ENCODE measurements at places on chromosomes 2 and 18.

DNA sequence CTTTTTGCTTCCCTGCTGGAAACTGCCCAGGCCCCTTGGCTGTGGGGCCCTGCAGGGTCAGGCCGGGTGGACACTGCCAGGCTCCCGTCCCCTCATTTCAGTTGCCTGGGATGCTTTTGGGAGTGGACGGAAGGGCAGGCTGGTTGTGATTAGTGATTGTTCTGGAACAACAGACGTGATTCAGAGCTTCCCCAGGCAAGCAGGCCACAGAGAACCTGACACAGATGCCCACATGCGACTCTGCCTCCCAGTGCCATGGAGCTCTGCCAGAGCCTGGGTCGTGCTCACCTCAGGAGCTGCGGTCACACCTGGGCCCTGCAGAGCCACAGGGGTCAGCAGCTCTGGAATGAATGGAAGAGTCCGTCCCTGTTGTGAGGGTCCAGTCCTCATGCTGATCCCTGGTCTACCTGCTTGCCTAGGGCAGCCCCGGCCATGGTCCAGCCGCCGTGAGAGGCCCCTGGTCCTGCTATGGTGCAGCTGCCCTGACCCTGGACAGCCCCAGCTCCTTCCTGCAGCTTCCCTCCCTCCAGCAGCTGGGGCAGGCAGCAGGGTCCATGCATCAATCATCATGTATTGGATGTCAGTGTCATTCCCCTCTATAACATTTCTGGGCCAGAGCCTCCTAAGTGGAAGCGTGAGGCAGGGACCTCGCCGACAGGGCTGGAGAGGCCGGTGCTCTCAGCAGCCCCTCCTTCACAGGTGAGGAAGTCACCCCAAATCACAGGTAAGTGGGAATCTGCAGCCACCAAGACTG, 518.6 kb upstream of the MYT1L start:
- no peak for DNase-seq

- DNase-seq, result no peak
These were observed 8.2 kb upstream of the DAPL1 start for GRCh38 chr2:158786897-158787296.

DNA sequence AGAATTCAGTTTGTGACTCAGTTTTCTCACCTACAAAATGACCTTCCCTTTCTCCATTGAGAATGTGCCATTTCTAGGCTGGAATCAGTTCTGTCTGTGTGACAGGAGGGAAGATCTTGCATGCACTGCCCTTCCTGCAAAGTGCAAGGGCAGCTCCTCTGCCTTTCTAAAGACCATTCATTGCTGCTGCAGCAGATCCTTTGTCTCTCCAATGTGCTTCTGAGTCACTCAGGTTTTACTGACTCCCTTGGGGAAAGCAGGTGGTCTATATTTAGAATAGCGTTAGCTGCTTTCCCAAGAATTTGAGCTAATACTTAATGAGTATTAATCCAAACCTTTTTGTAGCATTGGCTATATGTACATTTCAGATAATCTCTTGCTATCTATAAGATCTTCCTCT, 62.5 kb downstream of the DAW1 start:
- DNase-seq, result no peak

DNA sequence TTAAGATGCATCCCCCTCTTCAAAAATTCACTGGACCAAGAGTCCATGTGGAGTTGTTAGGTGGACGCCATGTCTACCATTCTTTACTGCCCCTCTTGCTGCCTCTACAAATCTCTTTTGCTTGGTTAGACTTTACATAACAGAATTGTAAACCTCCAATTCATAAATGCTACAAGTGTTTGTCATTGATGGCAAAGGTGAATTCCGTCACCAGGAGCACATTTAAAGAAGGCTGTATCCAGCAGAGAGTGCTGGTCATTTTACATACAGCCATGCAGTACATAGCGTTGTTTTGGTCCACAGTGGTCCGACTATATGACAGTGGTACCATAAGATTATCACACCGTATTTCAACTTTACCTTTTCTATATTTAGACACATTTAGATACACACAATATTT, 274.5 kb downstream of the MYCN start:
- no peak for DNase-seq

GRCh38 chr18:48336332-48336731, 72.9 kb downstream of the ZBTB7C start:
- DNase-seq, result no peak

GRCh38 chr2:238921681-238922319, 73.9 kb downstream of the TWIST2 start:
- DNase-seq, result no peak

DNA sequence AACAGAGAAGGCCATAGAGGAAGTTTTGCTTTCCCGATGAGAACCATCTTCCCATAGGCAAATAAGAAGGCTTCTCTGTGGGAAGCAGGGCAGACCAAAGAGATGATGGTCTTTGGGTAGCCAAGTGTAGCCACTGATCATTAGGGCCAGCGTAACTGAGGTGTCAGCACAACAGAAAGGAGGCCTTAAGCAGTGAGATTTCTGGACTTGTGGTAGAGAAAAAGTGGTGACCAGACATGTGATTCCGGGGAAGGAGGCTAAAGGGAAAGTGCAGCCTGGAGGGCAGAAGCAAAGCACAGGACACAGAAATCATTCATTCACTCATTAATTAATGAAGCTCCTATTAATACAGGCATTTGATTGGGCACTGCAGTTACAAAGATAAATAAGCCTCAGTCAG, 15.4 kb downstream of the EVA1A start:
- DNase-seq, result no peak

DNA sequence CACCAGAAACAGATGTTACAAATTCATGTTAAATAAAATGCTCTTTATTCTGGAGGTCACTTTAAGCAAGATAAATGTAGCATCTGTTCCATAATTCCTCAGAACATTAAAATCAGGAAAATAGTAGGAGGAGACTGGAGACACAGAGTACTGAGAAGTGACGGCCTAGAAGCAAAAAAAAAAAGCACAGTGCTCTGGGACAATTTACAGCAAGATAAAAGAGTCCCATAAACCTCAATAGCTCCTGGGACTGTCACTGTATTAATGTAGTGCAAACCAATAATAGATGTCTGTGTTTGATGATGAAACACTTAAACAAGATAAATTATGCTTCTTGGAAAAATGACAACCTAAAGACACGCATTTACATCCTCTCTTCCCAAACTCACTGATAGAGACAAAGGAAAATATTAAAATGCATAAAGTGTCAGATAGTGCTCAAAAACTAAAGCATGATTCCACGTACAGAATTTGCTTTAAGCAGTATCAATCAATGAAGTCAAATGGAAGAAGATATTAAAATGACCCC, 338.8 kb upstream of the REG3G start:
- no peak for DNase-seq

- DNase-seq, result no peak
These were observed 616.7 kb downstream of the TDRD15 start for GRCh38 chr2:21740484-21740883.

DNA sequence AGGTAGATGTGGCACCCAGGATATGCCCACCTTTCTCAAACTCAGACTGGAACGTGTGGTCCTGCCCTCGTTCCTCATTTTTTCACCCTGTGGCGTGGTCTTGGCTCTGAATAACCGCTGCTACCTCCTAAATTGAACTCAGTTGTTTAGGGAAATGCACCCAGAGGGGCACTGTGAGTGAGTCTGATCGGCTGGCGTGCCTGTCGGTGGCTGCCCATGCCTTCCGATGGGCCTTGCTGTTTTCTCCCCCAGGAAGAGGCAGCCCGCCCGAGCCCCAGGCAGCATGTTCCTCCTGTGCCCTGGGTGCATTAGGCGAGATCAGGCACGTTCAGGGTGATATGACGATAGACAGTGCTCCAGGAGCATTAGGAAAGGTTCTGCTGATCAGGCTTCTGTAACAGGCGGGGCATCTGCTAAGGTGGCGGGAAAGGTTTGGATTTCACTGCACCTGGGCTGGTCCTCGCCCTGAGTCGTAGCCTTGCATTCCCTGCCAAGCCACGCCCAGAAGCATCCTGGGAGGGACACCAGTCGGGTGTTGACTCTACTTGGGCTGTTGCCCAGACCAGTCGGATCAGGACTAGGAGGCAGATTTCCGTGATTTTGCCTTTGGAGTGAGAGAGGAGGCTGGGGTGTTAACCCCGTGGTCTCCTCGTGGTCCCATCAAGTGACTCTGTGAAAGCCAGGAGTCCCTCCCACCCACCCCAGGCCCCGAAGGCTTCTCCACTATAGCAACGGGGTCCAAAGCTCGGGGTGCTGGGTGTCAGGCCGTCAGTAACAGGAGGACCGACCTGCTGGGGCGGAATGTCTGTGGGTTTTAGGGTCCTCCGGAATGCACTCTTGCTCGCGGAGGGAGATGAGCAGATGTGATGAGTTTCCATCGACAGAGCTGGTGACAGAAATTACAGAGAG, 75.1 kb downstream of the SH3BP4 start:
- DNase-seq, result peak; percentile 26

- DNase-seq, result no peak
These were observed 18.3 kb upstream of the MAP4K4 start for GRCh38 chr2:101679037-101679726.

DNA sequence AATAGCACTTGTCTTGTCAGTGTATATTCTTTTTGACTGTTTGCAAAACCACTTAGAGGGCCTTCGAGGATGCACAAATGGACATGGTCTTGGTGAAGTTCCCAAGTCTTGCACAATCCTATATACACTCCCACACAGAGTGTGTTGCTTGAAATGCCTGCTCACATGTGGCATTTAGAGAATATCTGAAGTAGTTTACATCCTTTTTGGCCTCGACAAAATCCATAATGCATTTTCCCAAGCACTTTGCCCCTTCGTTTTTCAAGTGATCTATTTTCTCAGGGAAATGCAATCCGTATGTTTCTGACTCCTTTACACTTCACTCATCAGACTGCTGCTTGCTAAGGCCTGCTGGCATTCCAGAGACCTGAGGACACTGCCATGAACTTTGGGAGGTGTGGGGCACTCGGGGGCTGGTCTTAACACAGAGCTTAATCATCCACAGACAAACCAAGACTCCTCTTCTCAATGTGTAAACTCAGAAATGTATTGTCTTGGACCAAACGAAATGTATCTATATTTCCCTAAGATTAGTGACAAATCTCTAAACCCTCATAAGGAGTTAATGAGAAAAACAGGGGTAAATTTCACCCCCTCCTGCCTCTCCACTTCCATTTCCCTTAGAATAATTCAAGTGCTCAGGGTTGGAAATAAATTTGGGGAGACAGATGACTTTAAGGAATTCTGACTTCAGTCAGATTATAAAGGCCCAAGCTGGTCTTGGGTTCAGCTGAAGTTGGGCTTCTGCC, 219.3 kb upstream of the APCDD1 start:
- DNase-seq, result peak; percentile 58

DNA sequence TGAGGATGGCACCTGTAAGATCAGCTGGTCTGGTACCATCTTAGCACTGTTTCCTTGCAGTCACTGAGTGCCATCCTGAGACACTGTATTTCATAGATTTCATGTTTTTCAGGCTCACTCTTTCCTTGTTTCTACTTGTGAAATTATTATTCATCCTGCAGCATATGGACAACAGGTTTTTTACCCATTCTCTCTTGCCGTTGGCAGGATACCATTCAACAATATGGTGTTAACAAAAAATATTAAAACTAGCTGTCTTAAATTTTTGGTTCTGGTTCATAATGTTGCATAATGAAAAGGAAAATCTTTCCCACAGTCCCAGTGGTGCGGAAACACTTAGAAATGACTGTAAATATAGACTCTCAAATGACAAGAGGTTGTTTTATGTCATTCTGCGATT, 23.1 kb upstream of the ATG16L1 start:
- DNase-seq, result no peak

- DNase-seq, result no peak
These were observed 16.0 kb downstream of the SLC20A1 start for GRCh38 chr2:112661656-112662305.

- no peak for DNase-seq
These were observed 119.7 kb downstream of the CDC42EP3 start for GRCh38 chr2:37551783-37552182.

DNA sequence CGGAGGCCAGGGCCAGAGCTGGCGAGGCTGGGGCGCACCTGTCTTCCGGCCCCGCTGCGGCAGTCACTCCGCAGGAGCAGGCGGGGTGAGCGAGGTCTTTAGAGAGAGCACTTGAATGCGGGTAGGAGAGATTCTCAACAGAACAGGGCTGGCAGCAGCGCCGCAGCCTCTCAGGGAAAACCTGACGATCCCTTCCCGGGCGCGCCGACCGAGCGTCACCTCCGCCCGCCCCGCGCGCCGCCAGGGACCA, 526 bp downstream of the PRKRA start:
- no peak for DNase-seq
